CD4-positive, alpha-beta T cell treated with Interleukin-17A for 1 hour (primary cell): ENCODE measurements at places on chromosomes 6 and 20.

DNA sequence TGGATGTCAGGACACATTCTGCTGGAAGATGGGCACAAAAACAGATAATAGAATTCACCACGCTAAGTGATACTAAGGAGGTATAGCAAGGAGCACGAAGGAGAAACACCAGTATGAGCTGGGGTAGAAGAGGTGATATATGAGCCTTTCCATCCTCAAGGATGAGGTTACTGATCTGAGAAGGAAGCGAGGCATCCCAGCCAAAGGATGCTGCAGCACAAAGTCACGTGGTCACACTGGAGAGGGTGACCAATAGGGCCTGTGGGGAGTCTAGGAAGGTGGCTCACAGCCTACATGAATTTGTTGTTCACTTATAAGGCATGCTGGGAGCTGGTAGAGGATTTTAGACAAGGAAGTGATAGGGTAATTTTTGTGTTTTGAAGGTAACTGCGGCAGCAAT lies 1.4 kb downstream of the GINS1 start:
- no peak for DNase-seq

GRCh38 chr6:150418827-150419594 lies 50.2 kb downstream of the IYD start:
- peak; percentile 44 for DNase-seq

DNA sequence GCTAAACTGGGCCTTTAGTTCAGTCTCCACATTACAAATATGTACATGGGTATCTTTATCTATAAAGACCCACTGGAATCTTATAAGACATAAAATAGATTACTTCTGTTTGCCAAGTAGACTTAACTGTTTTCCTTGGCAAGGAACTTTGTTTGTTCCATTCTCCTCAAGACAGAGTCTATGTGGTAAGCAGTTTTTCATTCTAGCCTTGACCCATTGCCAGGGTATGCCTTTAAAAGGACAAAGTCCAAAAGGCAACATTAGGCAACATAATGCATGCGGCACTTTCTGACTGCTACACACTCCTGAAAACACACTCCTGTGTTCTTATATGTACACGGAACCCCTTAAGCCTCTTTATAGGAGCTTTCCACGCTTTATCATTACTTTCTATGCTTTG lies 20.4 kb downstream of the VNN1 start:
- DNase-seq, result no peak

DNA sequence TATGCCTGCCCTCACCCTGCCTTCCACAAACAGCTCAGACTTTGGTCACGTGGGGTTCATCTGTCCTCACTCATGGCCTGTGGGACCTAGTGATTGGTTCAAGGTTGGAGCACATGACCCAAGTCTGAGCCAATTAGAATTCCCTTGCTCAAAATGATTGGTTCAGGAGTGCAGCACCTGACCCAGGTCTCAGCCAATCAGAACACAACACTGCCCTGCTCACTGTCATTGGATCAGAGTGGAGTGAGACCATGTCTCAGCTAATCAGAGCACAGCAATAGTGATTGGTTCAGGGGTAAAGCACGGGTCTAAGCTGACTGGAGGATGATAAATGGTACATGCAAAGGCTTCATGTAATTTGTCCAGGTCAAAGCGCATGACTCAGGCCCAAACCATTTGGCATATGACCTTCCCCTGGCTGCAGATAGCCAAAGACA lies 102.2 kb downstream of the PREX1 start:
- no peak for DNase-seq

- DNase-seq, result no peak
Observed at GRCh38 chr20:57474205-57474604, 50.7 kb downstream of the CTCFL start.

DNA sequence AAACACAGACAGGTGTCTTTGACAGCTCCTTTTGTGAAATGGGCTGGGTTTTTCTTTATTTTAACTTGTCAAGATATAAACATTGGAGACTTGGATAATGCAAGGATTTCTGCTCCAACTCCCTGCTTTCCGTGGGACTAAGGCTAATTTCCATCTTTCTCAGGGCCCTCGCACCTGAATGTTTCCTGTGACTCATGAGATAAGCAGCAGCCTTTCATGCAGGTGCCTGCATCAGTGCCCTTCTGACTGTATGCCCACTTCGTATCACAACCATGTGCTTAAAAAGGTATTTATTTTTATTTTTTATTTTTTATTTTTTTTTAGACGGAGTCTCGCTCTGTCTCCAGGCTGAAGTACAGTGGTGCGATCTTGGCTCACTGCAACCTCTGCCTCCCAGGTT lies 736.1 kb downstream of the DOK5 start:
- no peak for DNase-seq

DNA sequence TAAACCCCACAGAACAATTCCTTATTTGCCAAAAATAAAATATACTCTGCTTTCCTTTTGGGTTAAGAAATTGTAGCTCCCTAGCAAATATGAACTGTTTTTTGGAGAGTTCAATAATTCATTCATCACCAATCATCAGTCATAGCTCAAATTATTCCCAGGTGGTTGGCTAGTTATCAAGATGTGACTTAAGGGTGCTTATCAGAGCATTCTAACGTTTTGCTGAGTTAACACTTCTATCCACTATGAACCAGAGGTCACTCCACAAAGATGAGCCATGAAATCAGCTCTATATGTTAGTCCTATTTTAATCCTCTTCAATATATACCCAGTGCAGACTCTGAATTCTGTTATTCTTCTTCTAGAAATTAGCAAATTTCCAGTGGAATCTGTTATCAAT lies 379.1 kb downstream of the TENT5A start:
- DNase-seq, result no peak

DNA sequence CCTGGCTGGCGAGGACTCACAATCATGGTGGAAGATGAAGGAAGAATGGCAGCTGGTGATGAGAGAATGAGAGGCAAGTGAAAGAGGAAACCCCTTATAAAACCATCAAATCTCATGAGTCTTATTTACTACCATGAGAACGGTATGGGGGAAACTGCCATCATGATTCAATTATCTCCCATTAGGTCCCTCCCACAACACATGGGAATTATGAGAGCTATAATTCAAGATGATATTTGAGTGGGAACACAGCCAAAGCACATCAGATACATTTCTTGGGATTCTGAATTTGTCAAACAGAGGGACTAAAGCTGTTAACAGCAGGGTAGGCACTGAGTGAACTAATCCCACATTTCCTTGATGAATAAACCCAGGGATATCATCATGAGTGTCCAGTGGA lies 116.2 kb upstream of the PLCB4 start:
- DNase-seq, result no peak

- DNase-seq, result no peak
Observed at GRCh38 chr6:128158496-128158895, 257.6 kb upstream of the THEMIS start.

- DNase-seq, result no peak
Observed at GRCh38 chr6:47111685-47112084, 69.6 kb upstream of the ADGRF1 start.

- no peak for DNase-seq
Observed at GRCh38 chr6:40398810-40399477, 188.2 kb downstream of the LRFN2 start.

GRCh38 chr20:10651227-10651990 lies 22.4 kb downstream of the JAG1 start:
- DNase-seq, result no peak

GRCh38 chr6:21180155-21180554 lies 413.4 kb upstream of the SOX4 start:
- DNase-seq, result no peak

- DNase-seq, result peak; percentile 23
Observed at GRCh38 chr6:12911427-12911826, 194.9 kb downstream of the PHACTR1 start.

DNA sequence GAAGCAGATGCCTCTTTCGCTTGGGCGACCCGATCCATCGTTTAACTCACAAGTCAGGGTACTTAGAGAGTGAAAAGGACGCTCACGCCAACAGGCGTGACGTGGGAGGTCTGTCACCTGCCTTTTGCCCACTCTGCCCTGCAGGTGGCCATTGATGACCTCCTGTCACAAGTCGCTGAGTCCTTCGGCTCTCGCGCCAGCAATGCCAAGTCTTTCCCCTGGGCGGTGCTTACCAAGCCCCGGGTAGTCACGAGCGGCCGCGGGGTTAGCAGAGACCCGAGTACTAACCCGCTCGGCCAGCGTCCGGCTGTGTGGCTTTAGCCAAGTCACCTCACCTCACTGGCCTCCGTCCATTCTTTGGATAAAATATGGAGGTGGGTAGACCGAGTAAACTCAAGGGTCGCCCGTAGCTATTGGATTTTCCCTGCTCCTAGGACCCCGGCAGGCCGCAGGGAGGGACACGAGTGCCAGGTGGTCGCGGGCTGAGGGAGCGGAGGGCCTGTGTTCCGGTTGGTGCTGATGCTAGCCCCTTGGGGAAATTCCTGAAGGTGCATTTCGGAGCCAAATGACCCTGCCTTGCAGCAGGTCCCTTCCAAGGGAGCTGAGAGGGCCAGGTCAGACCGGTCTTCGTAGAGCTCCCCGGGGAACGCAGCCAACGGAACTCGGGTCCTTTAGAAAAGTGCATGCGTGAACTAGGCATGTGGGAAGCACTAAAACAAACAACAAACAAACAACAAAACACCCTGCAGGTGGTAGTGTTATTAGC lies 668 bp downstream of the PKIB start:
- DNase-seq, result peak; percentile 10

- DNase-seq, result no peak
Observed at GRCh38 chr6:140773276-140773675, 1359.4 kb upstream of the GJE1 start.

DNA sequence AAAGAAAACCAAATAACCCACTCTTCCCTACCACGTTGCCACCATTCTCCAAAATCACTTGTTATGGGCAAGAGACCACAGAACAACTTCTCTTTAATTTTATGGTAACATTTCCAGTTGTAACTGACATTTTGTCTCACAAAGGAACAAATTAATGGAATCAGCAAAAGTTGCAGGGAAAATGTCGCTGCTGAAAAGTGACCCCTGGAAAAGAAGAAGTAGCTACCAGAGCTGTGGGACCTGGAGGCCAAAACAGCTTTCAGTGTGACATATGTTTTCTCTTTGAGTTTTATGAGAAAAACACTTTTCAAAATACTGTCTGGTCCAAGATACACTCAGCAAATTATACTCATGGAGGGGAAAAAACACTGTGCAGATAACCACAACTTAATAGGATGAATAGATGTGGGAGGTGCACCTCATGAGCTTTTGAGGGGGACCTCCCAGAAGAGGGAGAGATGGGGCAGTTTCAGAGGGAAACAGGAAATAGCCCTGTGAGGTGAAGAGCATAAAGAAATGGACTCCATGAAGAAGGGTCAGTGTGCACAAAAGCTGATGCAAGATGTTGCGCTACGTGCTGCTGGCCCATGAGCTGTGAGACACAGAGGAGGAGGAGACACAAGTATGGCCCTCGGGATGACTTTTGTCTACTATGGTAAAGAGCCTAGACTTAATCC lies 87.3 kb downstream of the DTNBP1 start:
- no peak for DNase-seq

- no peak for DNase-seq
Observed at GRCh38 chr6:150800674-150801314, 64.7 kb upstream of the MTHFD1L start.

- no peak for DNase-seq
Observed at GRCh38 chr6:106918115-106918514, 56.4 kb downstream of the CD24 start.

DNA sequence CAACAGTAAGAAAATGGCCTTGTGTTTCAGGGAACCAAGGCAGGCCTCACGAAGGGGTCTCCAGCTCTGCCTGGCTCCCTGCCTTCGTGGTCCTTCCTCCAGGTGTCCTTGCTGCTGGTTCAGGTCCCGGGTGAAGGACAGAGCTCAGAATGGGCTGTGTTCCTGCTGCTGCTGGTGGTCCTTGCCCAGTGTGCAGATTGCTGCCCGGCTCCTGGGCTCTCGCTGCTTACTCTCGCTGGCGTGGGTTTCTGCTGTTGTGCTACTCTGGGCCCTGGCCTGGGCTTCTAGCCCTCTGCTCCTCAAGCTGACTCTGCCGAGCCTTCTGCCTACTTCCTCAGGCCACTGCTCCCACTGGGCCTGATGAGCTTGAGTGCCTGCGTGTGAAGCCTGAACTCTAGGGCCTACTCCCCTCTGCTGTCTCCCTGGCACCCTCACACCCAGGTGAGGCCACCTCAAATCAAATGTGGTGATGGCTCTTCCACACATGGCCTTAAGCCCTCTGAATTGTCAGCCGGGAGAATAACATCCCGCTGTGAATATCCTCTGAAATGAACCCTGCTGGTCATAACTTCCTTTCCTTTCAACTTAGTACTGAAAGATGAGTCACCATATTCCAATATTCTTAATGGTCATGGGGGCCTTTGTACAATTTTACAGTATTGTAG lies 171.6 kb downstream of the FOXC1 start:
- DNase-seq, result no peak

GRCh38 chr6:3151691-3152090 lies 5.7 kb downstream of the TUBB2A start:
- DNase-seq, result no peak

DNA sequence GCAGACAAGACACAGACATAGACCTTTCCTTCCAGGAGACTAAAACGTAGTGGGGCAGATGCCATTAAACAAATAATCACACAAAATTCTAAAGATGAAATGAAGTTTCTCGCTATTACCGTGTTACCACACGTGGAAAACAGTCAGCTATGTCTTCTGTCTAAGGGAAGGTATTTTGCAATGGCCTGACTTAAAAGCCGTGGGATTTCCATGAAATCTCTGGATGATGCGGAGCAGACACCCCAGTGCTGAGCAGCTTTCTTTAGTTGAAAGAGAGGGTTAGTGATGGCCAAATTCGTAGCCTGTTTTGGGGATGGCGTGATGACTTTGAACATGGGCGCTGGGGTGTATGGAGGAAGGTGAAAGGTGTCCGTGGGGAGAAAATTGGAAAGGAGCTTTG lies 281.8 kb downstream of the NRN1 start:
- no peak for DNase-seq

- DNase-seq, result no peak
Observed at GRCh38 chr20:34037767-34038166, 44.1 kb downstream of the RALY start.

GRCh38 chr6:110573136-110573535 lies 96.7 kb upstream of the SLC22A16 start:
- DNase-seq, result no peak

DNA sequence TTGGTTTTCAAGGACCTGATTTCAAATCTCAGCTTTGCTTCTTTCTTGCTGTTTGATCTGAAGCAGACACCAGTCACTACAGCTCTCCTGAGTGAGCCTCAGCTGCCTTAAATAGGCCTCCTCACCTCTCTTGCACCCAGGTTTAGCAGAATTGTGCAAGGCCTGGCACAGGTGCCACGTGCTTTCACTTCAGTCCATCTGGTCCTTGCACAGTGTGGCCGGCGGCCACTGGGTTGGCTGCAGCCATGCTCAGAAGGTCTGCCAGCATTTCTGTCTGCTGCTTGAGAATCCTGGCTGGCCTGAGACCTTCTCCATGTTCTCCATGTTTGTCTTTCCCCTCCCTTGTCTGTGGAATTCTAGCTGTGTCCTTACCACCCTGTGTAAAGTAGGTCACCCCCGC lies 14.5 kb upstream of the DAAM2 start:
- DNase-seq, result no peak

GRCh38 chr6:4313044-4313686 lies 177.8 kb upstream of the ECI2 start:
- DNase-seq, result no peak

GRCh38 chr6:15595461-15596173 lies 67.2 kb downstream of the DTNBP1 start:
- DNase-seq, result no peak
